ENCODE measurements at places on chromosomes 12 and 14. TPM values are rescaled to one million over a fixed set of nuclear protein-coding genes. Genes with fewer than 3 reads are reported as not detected.

Gene GPR84
- total RNA-seq = 0.53 TPM

DNA sequence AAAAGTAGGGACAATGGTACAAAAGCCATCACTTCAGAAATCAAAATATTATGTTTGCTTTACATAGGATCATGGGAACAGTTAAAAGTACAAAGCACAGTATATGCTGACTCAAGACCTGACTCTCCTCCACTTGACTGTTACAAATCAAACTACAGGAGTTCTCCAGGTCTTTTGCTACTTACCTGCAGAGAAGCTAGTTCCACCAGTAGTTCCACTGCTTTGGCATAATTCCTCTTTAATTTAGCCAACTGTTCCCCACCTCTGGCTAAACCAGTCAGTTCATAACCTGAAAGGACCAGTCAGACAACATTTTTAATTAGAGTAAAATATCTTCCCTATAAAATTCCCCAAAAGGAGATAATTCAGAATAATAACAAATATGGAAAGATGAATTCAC is 14.0 kb downstream of the ATP6V1D start:
- no peaks in the 10 kb centered on the region for H3K27me3 ChIP-seq
- H3K4me1 ChIP-seq = no peaks in the 10 kb centered on the region
- DNase-seq = no peak
- H3K36me3 ChIP-seq = peaks cover 67% of the 10 kb centered on the region
- no peak overlapping the region for H3K27ac ChIP-seq

- no peaks in the 10 kb centered on the region for H3K4me1 ChIP-seq
- H3K27me3 ChIP-seq = no peaks in the 10 kb centered on the region
- no peak overlapping the region for H3K4me3 ChIP-seq
- H3K27ac ChIP-seq = no peak overlapping the region
Observed at GRCh38 chr14:58947156-58947555, 241.3 kb upstream of the DAAM1 start.

- no peak overlapping the region for H3K4me3 ChIP-seq
- H3K27ac ChIP-seq = no peak overlapping the region
- no peaks in the 10 kb centered on the region for H3K36me3 ChIP-seq
- DNase-seq = no peak
- H3K4me1 ChIP-seq = no peaks in the 10 kb centered on the region
Observed at GRCh38 chr14:80393766-80394165, 182.5 kb upstream of the DIO2 start.

GRCh38 chr12:118645219-118645618 is 268.9 kb downstream of the SUDS3 start:
- H3K36me3 ChIP-seq = no peaks in the 10 kb centered on the region
- H3K27me3 ChIP-seq = no peaks in the 10 kb centered on the region
- H3K4me3 ChIP-seq = no peak overlapping the region
- H3K27ac ChIP-seq = no peak overlapping the region
- H3K4me1 ChIP-seq = no peaks in the 10 kb centered on the region

- H3K27me3 ChIP-seq = no peaks in the 10 kb centered on the region
- H3K27ac ChIP-seq = peak overlapping the region; percentile 79
- no peaks in the 10 kb centered on the region for H3K36me3 ChIP-seq
- peaks cover 16% of the 10 kb centered on the region for H3K4me1 ChIP-seq
- peak; percentile 35 for DNase-seq
Observed at GRCh38 chr14:71555654-71556559, 376.3 kb upstream of the RGS6 start.

DNA sequence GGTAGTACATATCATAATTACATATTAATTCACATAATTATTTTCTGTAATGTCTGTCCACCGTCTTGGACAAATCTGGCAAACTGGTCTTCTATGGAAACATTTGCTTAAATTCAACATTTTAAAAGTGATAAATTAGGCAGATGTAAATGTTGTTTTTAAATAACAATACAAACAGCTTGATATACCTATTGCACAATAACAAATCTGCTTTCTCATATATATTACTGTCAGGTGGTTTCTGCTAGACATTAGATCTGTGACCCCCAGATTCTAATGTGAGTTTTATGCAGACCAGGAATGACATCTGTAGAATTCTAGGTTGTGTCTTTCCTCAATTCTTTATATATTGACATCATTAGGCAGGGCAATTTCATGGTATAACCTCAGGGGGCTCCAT is 173.3 kb downstream of the CCDC59 start:
- H3K36me3 ChIP-seq = no peaks in the 10 kb centered on the region
- DNase-seq = no peak
- H3K27me3 ChIP-seq = no peaks in the 10 kb centered on the region
- H3K4me1 ChIP-seq = no peaks in the 10 kb centered on the region
- H3K4me3 ChIP-seq = no peak overlapping the region

- no peaks in the 10 kb centered on the region for H3K36me3 ChIP-seq
- H3K4me1 ChIP-seq = peaks cover 10% of the 10 kb centered on the region
- H3K4me3 ChIP-seq = no peak overlapping the region
- DNase-seq = no peak
- peaks cover 7% of the 10 kb centered on the region for H3K27me3 ChIP-seq
Observed at GRCh38 chr12:46985816-46986215, 93.6 kb upstream of the PCED1B start.

DNA sequence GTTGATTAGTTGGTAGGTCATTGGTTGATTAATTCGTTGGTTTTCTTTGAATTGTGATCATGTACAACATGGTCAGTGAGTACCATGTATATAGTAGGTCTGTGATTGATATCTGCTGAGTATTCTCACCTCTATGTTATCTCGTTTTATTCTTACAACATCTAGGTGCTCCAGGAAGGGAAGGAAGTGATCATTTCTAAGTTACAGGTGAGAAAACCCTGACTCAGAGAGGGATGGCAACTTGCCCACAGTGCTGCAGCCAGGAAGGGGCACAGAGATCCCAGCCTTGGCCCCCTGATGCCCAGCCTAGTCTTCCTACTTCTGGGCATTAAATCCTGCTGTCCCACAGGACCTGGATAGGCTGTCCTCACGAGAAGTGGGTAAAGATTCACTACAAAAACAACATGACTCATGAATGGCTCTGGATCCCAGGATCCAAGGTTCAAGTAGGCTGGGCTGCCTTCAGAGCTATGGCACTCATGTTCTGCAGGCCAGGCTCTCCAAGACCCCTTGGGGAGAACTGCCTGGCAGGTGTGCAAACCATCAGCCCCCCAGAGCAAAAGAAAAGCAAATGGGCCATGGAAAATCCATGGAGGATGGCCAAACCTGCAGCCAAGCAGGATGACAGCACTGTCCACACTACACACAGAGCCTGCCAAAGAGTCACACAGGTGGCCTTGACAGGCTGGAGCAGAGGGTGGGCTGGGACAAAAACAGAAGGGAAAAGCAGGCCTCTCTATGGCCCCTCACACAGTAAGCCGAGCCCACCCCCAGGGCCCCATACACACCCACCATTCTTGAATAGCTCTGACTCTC is 146.2 kb downstream of the BCL11B start:
- DNase-seq = no peak
- no peaks in the 10 kb centered on the region for H3K36me3 ChIP-seq
- no peaks in the 10 kb centered on the region for H3K27me3 ChIP-seq
- H3K4me3 ChIP-seq = no peak overlapping the region

Gene CLEC9A
- total RNA-seq = 0.98 TPM

DNA sequence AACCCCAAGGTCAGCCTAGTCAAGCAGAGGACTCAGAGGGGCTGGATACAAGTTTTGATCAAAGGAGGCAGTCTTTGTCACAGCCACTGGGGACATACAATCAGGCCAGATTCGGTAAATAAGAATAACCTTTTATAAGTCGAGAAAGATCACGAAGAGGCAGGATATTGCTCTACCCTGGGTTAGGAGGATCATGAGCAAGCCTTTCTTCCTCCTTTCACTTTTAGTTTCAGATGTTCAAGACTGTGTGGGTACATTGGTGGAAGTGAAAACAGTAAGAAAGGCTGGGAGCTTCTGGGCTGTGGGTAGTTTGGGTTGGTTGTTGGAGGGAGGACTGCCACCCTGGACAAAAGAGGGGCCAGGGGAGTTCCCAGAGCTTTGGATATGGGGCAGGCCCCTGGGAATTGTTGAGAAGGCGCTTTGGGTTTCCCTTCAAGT is 127.7 kb downstream of the SNAPC1 start:
- peak overlapping the region; percentile 4 for H3K4me3 ChIP-seq
- H3K36me3 ChIP-seq = no peaks in the 10 kb centered on the region
- no peaks in the 10 kb centered on the region for H3K27me3 ChIP-seq
- H3K4me1 ChIP-seq = peaks cover 11% of the 10 kb centered on the region

DNA sequence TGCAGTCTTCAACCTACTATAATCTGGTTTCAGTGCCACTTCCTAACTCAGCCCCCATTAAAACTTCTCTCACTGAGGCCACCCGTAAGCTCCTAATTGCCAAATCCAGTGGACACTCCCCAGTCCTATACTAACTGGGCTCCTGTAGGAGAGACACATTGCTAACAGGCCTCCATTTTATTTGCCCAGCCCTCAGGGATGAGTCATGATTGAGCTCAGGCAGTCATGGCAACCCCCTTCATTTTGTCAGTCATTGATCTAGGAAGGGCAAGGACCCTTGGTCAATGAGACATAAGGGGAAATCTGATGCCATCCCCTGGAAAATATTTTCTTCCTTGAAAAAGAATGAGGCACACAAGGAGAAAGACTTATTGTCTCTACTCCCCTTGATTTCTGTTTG is 70.1 kb upstream of the HIF1A start:
- H3K27ac ChIP-seq = no peak overlapping the region
- no peak for DNase-seq
- no peaks in the 10 kb centered on the region for H3K36me3 ChIP-seq
- H3K4me3 ChIP-seq = no peak overlapping the region
- no peaks in the 10 kb centered on the region for H3K4me1 ChIP-seq

- DNase-seq = no peak
- no peaks in the 10 kb centered on the region for H3K36me3 ChIP-seq
- H3K27me3 ChIP-seq = peaks cover 4% of the 10 kb centered on the region
- no peak overlapping the region for H3K4me3 ChIP-seq
- no peaks in the 10 kb centered on the region for H3K4me1 ChIP-seq
Observed at GRCh38 chr14:96094211-96094610, 55.0 kb downstream of the C14orf132 start.

GRCh38 chr12:109697270-109697553 is 16.4 kb upstream of the FAM222A start:
- no peaks in the 10 kb centered on the region for H3K27me3 ChIP-seq
- H3K4me3 ChIP-seq = no peak overlapping the region
- no peak for DNase-seq
- H3K27ac ChIP-seq = no peak overlapping the region

Gene RDH12
- not detected for total RNA-seq

DNA sequence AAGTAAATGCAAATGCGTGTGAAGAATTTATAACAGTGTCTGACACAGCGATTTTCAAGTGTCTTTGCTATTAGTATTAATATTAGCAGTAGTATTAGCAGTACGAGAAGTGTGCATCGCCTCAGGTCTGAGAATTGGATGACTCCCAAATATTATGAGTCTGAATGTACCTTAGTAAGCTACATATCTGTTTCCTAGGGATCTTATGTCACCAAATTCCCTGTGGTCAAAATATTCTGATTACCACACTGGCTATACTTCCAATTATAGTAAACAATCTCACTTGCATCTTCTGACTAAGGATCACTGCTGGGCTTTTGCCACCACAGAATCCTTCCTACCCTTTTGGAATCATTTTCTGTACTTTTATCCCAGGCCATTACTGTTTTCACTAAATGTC is 396.0 kb upstream of the MIS18BP1 start:
- DNase-seq = no peak
- no peaks in the 10 kb centered on the region for H3K4me1 ChIP-seq

Gene SLC6A12
- not detected for total RNA-seq

DNA sequence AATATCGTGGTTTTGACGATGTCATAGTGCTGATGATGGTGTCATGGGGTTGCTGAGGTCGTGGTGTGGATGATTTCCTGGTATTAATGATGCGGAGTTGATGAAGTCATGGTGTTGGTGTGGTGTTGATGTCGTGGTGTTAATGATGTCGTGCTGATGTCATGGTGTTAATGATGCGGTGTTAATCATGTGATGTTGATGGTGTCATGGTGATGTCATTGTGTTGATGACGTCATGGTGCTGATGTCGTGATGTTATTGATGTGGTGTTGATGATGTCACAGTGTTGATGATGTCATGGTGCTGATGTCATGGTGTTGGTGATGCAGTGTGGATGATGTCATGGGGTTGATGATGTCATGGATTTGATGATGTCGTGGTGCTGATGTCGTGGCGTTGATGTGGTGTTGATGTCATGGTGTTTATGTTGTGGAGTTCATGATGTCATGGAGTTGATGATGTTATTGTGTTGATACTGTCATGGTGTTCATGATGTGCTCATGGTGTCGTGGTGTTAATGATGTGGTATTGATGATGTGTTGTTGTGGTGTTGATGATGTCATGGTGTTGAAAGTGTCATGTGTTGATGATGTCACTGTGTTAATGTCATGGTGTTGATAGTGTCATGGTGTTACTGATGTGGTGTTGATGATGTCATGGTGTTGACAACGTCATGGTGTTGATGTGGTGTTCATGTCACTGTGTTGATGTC is 48.5 kb upstream of the RIMBP2 start:
- H3K27me3 ChIP-seq = peaks cover 17% of the 10 kb centered on the region
- H3K27ac ChIP-seq = no peak overlapping the region
- no peak for DNase-seq
- no peaks in the 10 kb centered on the region for H3K36me3 ChIP-seq

Gene GDF3
- not detected for total RNA-seq

DNA sequence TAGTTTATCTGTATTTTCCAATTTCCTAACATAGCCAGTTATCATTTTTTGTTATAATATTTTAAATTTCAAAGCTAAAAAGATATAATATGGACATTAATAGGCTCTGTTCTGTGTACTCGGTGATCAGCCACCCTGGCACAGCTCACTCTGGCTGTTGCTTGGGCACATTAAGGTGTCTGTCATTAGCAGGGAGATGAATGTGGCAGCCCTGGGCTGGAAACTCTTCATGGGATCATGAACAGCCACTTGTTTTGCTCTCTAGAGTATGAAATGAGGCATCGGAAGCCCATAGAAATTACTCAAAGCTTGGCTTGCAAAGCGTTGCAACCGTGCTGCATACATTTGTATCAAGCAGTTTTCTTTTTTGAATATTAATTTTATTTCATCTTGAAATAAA is 233.2 kb downstream of the DACT1 start:
- no peaks in the 10 kb centered on the region for H3K36me3 ChIP-seq
- H3K4me3 ChIP-seq = no peak overlapping the region

- H3K4me3 ChIP-seq = no peak overlapping the region
- DNase-seq = no peak
- H3K27me3 ChIP-seq = no peaks in the 10 kb centered on the region
- H3K27ac ChIP-seq = no peak overlapping the region
- no peaks in the 10 kb centered on the region for H3K4me1 ChIP-seq
Observed at GRCh38 chr12:7376196-7376595, 67.8 kb downstream of the CD163L1 start.

Gene RNFT2
- 6.0 TPM for total RNA-seq

Gene RDH16
- total RNA-seq = 0.30 TPM

Gene WDR89
- total RNA-seq = 13.4 TPM

- DNase-seq = no peak
- no peaks in the 10 kb centered on the region for H3K4me1 ChIP-seq
- H3K36me3 ChIP-seq = no peaks in the 10 kb centered on the region
- H3K4me3 ChIP-seq = no peak overlapping the region
- no peak overlapping the region for H3K27ac ChIP-seq
Observed at GRCh38 chr12:23349564-23349963, 599.9 kb downstream of the SOX5 start.

GRCh38 chr12:14313379-14314138 is 51.9 kb upstream of the ATF7IP start:
- H3K36me3 ChIP-seq = no peaks in the 10 kb centered on the region
- H3K4me3 ChIP-seq = no peak overlapping the region
- H3K4me1 ChIP-seq = no peaks in the 10 kb centered on the region
- no peak for DNase-seq
- no peaks in the 10 kb centered on the region for H3K27me3 ChIP-seq
- H3K27ac ChIP-seq = no peak overlapping the region

Data from CD4-positive, alpha-beta T cell (primary cell).